ENCODE measurements at places on chromosomes 3 and 15.

- DNase-seq: no peak
Observed at GRCh38 chr3:133377396-133377795, 22.5 kb upstream of the BFSP2 start.

GRCh38 chr15:98884894-98885293 is 122.7 kb downstream of the PGPEP1L start:
- DNase-seq: no peak

DNA sequence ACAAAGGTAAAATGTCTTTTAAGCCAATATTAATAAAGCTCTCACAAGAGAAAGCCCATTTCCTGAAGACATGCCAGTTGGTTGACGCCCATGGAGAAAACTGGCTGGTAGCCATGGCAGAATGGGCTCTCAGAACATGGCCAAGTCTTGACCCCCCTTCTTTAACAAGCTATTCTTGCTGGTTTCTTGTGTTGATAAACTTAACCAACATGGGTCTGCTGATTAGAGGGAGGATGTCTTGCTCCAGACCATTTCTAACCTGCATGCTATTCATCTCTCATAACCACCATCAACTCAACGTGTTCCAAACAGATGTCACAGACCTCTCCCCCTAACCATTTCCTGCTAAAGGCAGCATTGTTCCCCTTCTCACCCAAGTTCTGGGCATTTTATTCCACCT is 25.7 kb downstream of the NTRK3 start:
- no peak for DNase-seq

- DNase-seq: no peak
Observed at GRCh38 chr3:49263159-49263889, 13.7 kb downstream of the C3orf62 start.

DNA sequence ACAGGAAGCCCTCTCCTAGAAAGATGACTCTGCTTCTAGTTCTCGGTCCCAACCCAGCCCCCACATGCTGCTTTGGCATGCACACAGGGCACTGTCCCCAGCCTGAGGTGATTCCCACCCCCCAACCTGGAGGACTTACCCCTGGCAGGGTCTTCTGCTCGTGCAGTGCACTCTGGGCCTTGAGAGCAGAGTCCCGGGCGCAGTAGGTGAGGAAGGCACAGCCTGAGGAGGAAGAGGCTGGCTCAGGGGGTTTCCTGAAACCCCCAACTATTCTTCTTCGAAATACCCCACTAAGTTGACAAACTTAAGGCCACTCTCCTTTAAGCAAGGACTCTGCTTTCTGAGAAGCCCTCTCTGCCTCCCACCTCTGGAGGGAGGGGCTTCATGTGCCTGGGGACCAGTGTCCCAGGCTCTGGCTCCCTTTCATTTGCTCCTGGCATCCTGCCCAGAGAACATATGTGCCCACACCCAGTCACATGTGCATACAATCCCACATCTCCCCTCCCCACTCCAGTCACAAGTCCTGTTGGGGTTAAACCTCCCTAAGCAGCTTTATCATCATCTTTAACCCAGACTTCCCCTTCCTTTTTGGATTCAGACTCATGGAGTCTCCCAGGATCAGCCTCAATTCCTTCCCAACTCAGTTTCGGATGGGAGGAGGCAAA is 4.1 kb downstream of the CELF6 start:
- no peak for DNase-seq

GRCh38 chr3:18424729-18425640 is at the start of gene SATB1:
SATB1 (minus strand) TSS chr3:18425339; CDS start chr3:18420967, 4,372 bp downstream.
- peak; percentile 65 for DNase-seq

DNA sequence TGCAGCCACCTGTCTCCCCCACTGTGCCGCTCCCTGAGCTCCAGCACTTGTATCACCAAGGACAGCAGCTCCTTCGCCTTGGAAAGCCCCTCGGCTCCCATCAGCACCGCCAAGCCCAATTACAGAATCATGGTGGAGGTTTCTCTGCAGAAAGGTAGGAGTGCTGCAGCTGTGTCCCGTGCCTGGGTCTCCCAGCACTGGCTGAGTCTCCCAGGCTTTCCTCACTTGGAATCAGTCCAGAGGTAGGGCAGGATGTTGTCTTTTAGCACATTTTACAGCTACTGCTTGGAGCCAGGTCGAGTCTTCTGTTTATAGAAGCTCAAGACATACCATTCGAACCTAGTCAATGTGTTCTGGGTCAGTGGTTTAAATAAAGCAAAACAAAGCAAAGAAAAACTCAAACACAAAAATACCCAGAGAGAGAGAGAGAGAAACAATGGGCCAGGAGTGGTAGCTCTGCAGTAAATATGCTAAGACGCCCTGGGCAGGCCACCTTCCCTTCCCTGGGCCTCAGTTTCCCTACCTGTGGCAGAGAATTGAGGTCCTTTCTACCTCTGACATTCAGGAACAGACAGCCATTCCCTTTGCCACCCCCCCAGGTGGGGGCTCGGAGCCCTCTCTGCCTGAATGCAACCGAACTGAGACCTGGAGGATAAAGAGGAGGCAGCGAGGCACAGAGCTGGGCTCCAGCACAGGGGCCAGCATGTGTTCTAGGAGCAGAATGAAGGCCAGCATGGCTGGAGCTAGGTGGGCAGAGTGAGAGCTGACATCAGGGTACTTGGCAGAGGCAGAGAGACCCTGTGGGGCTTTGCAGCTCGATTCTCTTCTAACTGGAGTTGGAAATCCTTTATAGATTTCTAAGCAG is 44.1 kb downstream of the STARD5 start:
- no peak for DNase-seq

GRCh38 chr15:97861529-97862260 is 98.8 kb upstream of the ARRDC4 start:
- DNase-seq: no peak

All from T-cell (primary cell).